ENCODE measurements at places on chromosomes 5 and 9.

- DNase-seq = no peak
These were observed 110.1 kb downstream of the INSYN2B start for GRCh38 chr5:169870211-169870610.

GRCh38 chr9:21974722-21975409, 19.3 kb downstream of the CDKN2A start:
- no peak for DNase-seq

DNA sequence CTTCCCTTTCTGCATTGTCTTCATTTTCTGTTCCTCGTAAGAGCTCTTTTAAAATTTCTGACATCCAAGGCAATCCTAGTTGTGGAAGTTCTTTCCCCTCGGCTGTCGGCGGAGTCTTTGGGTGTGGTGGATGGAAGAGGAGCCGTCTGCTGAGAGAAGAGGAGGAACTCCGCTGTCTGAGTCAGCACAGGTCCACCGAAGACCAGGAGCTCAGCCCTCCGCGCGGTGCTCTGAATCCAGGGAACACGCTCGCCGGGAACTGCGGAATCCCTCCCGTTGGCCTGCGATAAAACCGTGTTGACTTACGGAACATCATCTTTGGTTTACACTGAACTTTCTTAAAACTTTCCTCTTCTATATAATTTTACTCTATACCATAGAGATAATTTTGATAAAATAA, 100.7 kb upstream of the IRX4 start:
- DNase-seq = no peak

GRCh38 chr9:125617087-125617486, 89.9 kb downstream of the MAPKAP1 start:
- no peak for DNase-seq
